ENCODE measurements at places on chromosomes 12 and 14.

DNA sequence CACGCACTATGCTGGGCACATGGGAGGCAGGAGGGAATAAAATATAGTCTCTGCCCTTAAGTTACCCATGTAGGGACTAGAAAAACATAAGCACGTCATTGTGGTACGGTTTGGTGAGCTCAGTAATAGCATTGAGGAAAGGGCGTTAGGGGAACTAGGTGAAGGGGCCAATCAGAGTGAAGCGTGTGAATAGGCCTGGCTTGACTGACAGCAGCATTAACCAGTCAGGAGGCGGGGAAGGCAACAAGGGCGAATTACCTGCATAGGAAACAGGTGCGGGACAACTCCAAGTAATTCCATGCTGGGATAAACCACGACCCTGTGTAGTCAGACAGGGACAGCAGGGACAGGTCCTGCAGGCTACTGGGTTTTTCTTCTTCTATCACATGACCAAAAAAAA is 107.7 kb downstream of the UNC79 start:
- no peak for DNase-seq

- DNase-seq: no peak
Observed at GRCh38 chr12:89470741-89471509, 53.7 kb downstream of the GALNT4 start.

DNA sequence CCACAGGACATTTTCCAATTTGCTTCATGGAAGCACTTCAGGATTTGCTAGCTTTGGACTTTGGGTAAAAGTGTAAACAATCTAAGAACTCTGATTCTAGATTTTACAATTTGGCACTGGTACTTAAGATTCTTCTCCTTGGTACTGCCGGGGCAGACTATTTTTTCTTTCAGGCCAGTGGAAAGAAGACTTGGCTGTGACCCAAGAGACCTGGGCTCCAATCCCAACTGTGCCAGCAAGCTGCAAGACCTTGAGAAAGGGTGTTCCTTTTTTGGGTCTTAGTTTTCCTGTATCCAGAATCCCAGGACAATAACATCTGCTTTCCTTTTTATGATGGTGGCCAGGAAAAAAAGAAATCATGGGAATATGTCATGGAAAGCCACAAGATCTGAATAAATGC is 148.1 kb upstream of the CRY1 start:
- no peak for DNase-seq

- DNase-seq: peak; percentile 79
Observed at GRCh38 chr12:113174461-113175384, 10.6 kb downstream of the DDX54 start.

GRCh38 chr14:74019408-74020137 is 424 bp downstream of the BBOF1 start:
- no peak for DNase-seq

- no peak for DNase-seq
Observed at GRCh38 chr12:131363393-131363792, 347.5 kb upstream of the SFSWAP start.

GRCh38 chr12:108803428-108804105 is 53.8 kb downstream of the SSH1 start:
- peak; percentile 56 for DNase-seq

GRCh38 chr12:25071366-25071765 is 122.5 kb upstream of the BCAT1 start:
- DNase-seq: no peak

DNA sequence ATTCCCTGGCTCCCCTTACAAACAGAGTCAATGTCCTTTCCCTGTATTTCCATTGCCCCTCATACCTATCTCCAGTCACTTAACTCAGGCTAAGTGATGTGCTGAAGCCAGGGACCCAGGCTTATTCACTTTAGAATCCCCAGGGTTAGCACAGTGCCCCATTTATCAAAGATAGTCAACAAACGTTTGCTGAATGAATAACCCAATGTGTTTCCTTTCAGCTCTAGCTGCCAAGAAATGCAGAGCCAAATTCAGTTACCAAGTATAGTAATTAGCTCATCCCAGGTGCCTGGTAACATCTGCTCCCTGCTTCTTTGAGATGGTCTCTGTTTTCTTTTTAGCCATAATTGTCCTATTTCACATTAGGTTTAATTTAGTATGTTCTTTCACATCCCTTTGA is 189.5 kb downstream of the PHLDA1 start:
- no peak for DNase-seq

GRCh38 chr14:75479770-75480600 is 42.3 kb upstream of the BATF start:
- no peak for DNase-seq

GRCh38 chr12:442235-442884 is 17.4 kb upstream of the B4GALNT3 start:
- no peak for DNase-seq

DNA sequence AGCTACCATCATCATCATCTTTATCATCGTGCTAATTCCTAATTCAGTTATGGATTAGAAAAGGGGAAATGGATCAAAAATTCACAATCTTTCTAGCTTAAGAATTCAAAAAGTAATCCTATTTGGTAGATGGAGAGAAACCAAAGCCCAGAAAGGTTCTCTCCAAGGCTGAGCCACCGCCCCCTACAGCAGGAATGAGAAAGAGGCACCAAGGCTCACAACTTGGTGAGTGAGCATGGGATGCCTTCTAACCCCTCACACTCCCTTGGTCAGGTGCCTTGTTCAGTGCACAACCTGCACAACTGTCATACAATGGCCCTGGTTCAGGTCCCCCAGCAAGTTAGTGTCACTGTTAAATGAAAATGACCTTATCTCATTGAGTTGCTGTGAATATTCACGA is 171.5 kb downstream of the ANO2 start:
- DNase-seq: no peak

DNA sequence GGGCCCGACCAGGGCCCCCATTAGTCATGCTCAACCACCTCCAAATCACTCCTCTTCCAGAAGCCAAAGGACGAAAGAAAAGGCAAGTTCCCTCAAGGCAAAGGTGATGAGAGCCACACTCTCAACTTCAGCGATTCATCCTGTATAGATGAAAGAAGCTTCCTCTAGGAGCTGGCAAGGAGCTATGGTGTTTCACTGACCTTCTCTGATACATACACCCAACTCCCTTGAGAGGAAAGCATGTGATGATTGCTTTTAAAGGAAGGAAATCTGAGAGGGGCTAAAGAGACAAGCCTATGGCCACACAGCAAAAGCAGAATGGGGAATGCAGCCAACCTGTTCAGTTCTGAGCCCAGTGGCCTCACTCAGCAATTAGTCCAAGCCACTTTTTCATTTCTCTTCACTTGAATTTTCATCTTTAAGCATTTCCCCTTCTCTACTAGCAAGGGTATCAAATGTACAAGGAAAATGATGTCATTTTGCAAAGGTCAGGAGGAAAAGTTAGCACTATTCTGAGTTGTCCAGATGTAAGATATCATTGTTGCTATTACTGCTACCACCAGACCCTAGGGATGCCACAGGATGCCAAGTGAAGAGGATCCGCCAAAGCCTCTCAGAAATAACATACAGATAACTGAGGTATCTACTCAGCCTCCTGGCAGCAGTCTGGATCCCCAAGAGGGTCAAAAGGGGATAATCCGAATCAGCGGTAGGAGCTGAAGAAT is 82.5 kb downstream of the MAP3K9 start:
- DNase-seq: no peak

- DNase-seq: no peak
Observed at GRCh38 chr14:59711080-59711479, 134.5 kb upstream of the CCDC175 start.

DNA sequence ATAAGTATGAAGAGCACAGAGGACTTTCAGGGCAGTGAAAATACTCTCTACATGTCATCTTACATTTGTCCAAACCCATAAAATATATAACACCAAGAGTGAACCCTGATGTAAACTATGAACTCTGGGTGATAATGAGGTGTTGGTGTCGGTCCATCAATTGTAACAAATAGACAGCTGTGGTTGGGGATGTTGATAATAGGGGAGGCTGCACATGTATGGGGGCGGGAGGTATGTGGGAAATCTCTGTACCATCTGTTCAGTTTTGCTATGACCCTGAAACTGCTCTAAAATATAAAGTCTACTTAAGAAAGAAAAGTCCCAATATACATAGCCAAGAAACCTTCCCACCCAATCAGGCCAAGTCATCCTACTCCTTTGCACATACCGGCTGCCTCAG is 88.5 kb downstream of the GPR135 start:
- no peak for DNase-seq

DNA sequence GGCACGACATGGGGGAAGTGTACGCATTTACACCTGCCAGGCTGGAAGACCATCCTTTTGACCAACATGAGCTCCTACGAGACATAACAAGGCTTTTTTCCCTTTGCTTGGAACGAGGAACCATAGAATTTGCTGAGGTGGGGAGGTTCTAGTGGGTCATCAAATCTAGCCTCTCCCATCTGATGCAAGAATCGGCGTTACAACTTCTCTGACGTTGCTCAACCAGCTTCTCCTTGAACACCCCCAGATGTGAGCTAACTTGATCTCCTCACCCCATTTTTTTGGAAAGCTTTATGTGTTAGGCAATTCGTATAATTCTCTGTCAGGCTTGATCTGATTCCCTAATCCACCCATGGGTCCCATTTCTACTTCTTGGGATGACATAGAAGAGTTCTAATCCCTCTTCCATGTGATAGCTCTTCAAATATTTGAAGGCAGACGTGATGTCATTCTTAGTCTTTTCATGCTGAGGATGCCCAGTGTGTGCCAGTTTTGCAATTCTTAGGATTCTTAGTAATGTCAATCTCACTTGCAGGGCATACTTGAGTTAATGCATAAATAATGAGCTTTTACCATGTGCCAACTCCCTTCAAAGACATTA is 163.6 kb upstream of the PARP11 start:
- DNase-seq: no peak

GRCh38 chr14:61524211-61524806 is 171.0 kb upstream of the HIF1A start:
- DNase-seq: no peak

DNA sequence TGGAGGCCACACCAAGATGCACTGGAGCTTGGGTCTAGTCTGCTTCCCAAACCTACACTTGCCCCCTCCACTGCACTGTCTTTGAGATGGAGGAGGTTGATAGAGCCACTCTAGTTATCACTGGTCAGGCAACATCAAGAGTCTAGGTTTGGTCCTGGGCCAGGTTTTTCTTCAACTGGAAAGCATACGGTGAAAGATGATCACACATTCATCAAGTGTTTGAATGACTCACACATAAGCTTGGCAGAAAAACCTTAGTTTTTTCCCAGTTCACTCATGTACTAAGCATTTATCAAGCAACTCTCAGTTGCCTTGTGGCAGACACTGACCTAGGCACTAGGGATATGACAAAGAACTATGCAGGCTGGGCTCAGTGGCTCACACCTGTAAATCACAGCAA is 84.5 kb downstream of the PLEKHG3 start:
- DNase-seq: no peak

DNA sequence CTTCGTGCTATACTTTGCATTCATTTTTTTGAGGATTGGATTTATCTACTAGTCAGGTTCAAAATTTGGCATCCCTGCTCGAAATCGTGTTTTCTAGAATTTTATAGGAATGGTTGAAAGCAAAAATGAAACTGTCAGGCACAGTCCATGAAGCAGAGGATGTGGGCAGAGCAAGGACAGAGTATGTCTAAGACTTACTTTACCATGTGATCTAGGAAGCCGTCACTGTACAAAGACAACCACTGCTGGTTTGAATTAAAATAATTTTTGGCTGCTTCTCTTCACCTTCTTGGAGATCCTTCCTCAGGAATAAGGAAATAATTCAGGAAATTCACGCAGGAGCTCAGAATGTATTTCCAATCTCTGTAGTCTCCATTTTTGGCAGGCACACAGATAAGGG is 31.6 kb upstream of the SGPP1 start:
- no peak for DNase-seq

DNA sequence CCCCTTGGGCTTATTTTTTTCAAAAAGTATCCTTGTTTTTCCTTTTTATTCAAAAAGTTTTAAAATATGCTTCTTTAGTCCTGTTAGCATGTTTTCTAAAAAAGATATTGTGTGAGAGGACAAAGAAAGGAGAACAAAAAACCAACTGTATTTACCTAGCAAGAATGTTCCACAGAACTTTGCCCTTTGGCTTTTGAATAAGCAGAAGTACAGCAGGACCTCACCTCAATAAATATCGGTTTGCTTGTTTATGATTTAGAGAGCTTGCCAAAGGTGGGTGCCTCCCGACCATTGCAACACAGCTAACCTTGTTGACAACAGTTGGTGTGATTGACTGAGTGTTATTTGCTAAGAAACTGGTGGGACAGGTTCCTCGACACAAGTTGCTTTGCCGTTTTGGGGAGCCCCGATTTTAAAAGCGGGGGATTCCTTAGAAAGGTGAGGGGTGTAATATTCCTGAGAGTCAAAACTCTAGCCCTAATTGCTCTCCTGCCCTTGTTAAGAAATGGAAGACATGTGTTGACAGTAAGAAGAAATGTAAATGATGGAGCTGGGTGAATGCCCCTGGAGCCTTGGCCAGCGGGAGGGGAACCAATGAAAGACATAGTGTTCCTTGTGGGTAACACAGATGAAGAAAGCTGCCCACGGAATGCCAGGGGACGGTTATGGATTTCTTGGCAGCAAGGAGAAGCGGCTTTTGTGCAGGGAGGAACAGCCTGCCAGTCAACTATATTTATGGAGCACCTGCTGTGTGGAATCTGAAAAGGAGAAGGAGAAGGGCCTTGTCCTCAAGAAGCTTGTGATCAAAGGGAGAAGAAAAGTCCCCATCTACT is 13.7 kb downstream of the MYBPC1 start:
- no peak for DNase-seq

DNA sequence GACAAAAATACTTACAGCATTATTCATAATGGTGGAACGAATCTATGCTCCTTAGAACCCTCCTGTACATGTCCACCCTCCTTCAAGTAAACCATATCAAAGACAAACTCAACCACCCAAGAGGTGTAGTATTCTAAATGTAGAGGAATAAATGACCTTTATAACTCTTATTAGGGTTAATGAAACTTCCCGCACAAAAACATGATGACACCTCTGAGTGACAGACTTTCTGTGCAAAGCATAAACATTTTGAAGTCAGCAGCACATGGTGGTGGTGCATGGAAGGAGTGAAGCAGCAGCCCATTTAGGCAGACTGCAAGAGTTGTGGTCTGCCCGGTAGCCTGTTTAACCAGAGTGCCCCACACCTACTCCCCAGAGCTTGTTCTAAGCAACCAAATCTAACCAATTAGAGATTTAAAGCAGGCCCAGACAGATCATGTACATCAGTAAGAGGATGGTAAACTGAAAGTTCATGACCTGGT is 615 bp upstream of the ASB8 start:
- no peak for DNase-seq

DNA sequence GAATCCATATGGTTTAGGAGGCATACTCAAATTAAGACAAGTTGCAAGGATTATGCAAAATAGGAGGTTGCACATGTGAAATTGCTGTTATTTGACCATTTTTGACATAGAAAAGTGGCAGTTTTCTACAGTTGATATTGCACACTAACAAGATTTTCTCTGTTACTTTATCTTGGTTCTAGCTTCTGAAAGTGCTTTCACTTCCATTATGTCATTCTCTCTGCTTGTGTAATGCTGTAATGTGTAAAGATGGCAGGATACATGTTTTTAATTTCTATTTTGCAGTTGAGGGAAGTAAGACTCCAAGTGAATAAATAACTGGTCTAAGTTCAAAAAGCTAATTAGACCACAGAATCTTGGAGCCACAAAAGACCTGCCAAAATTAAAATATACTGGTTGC is 60.6 kb downstream of the MYRFL start:
- DNase-seq: no peak

All from stimulated activated CD4-positive, alpha-beta T cell treated with anti-CD3 and anti-CD28 coated beads, Interleukin-12 subunit alpha, Interleukin-12 subunit beta, amount 100 ng/mL, for 4 hours (primary cell).